Airway epithelial cell (primary cell): ENCODE measurements at places on chromosomes 4 and X. TPM values are rescaled to one million over a fixed set of nuclear protein-coding genes. Genes with fewer than 3 reads are reported as not detected.

GAGE12E gene
- total RNA-seq = not detected in 2 replicates

MAGEA9B gene
- total RNA-seq = not detected in 2 replicates

KDM6A gene
- total RNA-seq = 24.0 and 38.7 TPM in 2 replicates

RTL9 gene
- 0.09 and 0.42 TPM in 2 replicates for total RNA-seq

NSDHL gene
- 45.0 and 52.3 TPM in 2 replicates for total RNA-seq

ENOX2 gene
- 10.3 and 11.6 TPM in 2 replicates for total RNA-seq

HSD17B11 gene
- 9.9 and 10.4 TPM in 2 replicates for total RNA-seq

F9 gene
- not detected in 2 replicates for total RNA-seq

SLC49A3 gene
- total RNA-seq = 0.42 and 0.63 TPM in 2 replicates

ZNF630 gene
- 0.37 and 1.6 TPM in 2 replicates for total RNA-seq

PPP1R2C gene
- total RNA-seq = not detected in 2 replicates

BANK1 gene
- 0.71 and 1.5 TPM in 2 replicates for total RNA-seq

IL15 gene
- not detected in 2 replicates for total RNA-seq

FAM156A gene
- 5.3 and 11.0 TPM in 2 replicates for total RNA-seq

TEX11 gene
- total RNA-seq = not detected in 2 replicates

PAGE2B gene
- not detected in 2 replicates for total RNA-seq

TRPC5OS gene
- total RNA-seq = not detected in 2 replicates

MUC7 gene
- not detected in 2 replicates for total RNA-seq

PLS3 gene
- total RNA-seq = 271 and 325 TPM in 2 replicates

HAND2 gene
- not detected in 2 replicates for total RNA-seq

VCX3B gene
- total RNA-seq = not detected in 2 replicates

SPCS3 gene
- total RNA-seq = 64.8 and 78.9 TPM in 2 replicates

SORCS2 gene
- total RNA-seq = 0.93 and 2.3 TPM in 2 replicates

MBNL3 gene
- 7.8 and 8.0 TPM in 2 replicates for total RNA-seq

VEGFD gene
- 0.07 TPM in 1 of 2 replicates, not detected in the other for total RNA-seq

HEPH gene
- total RNA-seq = 0.28 and 0.35 TPM in 2 replicates
